Endothelial cell of coronary artery (primary cell): ENCODE measurements at places on chromosomes 13 and 19. TPM values are rescaled to one million over a fixed set of nuclear protein-coding genes. Genes with fewer than 3 reads are reported as not detected.

The AKT1S1 gene
- 7.6 and 9.1 TPM in 2 replicates for total RNA-seq

The SPINT2 gene
- total RNA-seq: 1.5 and 2.0 TPM in 2 replicates

The CFAP97D2 gene
- total RNA-seq: not detected in 2 replicates

The ZSCAN4 gene
- total RNA-seq: not detected in 2 replicates

The C19orf33 gene
- 19.2 and 22.1 TPM in 2 replicates for total RNA-seq

The ZNF578 gene
- total RNA-seq: 0.72 and 1.8 TPM in 2 replicates

The BCAM gene
- 15.7 and 21.9 TPM in 2 replicates for total RNA-seq

The ATP1A3 gene
- total RNA-seq: under 0.01 TPM in 1 of 2 replicates, not detected in the other

The ZNF177 gene
- total RNA-seq: 0.72 and 1.2 TPM in 2 replicates

The FUT3 gene
- not detected in 2 replicates for total RNA-seq

The ZNF491 gene
- total RNA-seq: 0.90 and 2.4 TPM in 2 replicates

The C2CD4C gene
- 0.18 and 0.38 TPM in 2 replicates for total RNA-seq

The MYPOP gene
- total RNA-seq: 0.99 and 1.1 TPM in 2 replicates

The ATP8B3 gene
- total RNA-seq: 1.2 and 1.8 TPM in 2 replicates

The MED25 gene
- 11.9 and 15.3 TPM in 2 replicates for total RNA-seq

The LSR gene
- 0.19 and 0.27 TPM in 2 replicates for total RNA-seq

The FLT1 gene
- total RNA-seq: 53.7 and 133 TPM in 2 replicates

The LHB gene
- total RNA-seq: 0.19 TPM in 1 of 2 replicates, not detected in the other

The LRRC8E gene
- 1.6 and 2.2 TPM in 2 replicates for total RNA-seq

The ZNF253 gene
- 0.36 and 3.3 TPM in 2 replicates for total RNA-seq

The MUC16 gene
- under 0.01 TPM in 1 of 2 replicates, not detected in the other for total RNA-seq

The SIAH3 gene
- under 0.01 TPM in 1 of 2 replicates, not detected in the other for total RNA-seq

The PDX1 gene
- total RNA-seq: not detected in 2 replicates

The PCDH9 gene
- 4.1 and 4.5 TPM in 2 replicates for total RNA-seq

The SUGP1 gene
- 29.1 and 31.2 TPM in 2 replicates for total RNA-seq

The ZSCAN18 gene
- 3.5 and 22.2 TPM in 2 replicates for total RNA-seq

The FUT6 gene
- not detected in 2 replicates for total RNA-seq

The RDH8 gene
- not detected in 2 replicates for total RNA-seq

The MEDAG gene
- 25.0 and 36.0 TPM in 2 replicates for total RNA-seq

The ZNF541 gene
- total RNA-seq: under 0.01 and 0.27 TPM in 2 replicates

The C19orf38 gene
- total RNA-seq: 0.28 TPM in 1 of 2 replicates, not detected in the other

The SIGLEC10 gene
- not detected in 2 replicates for total RNA-seq

The CNMD gene
- total RNA-seq: not detected in 2 replicates

The CYP4F2 gene
- not detected in 2 replicates for total RNA-seq

The NLRP11 gene
- not detected in 2 replicates for total RNA-seq

The CBARP gene
- total RNA-seq: 1.3 and 1.6 TPM in 2 replicates

The PALM3 gene
- under 0.01 and 0.18 TPM in 2 replicates for total RNA-seq

The GJA3 gene
- total RNA-seq: under 0.01 and 0.28 TPM in 2 replicates

The KLC3 gene
- 0.19 TPM in 1 of 2 replicates, not detected in the other for total RNA-seq

The MTIF3 gene
- total RNA-seq: 36.8 and 50.2 TPM in 2 replicates

The F10 gene
- 1.6 TPM in 1 of 2 replicates, not detected in the other for total RNA-seq

The HSH2D gene
- not detected in 2 replicates for total RNA-seq
